PC-3 (cell line): ENCODE measurements at places on chromosomes 1 and 21.

GRCh38 chr1:159854693-159855192, 7.7 kb downstream of the VSIG8 start:
- peak; percentile 85 for DNase-seq
- H3K4me1 ChIP-seq = peaks cover 25% of the 10 kb centered on the region
- no peaks in the 10 kb centered on the region for H3K27me3 ChIP-seq
- no peaks in the 10 kb centered on the region for H3K36me3 ChIP-seq

- no peak overlapping the region for H3K27ac ChIP-seq
- H3K27me3 ChIP-seq = no peaks in the 10 kb centered on the region
Measured at GRCh38 chr1:220884981-220885918, 6.0 kb downstream of the HLX start.

- DNase-seq = peak; percentile 44
- H3K36me3 ChIP-seq = no peaks in the 10 kb centered on the region
- H3K4me1 ChIP-seq = no peaks in the 10 kb centered on the region
- no peak overlapping the region for H3K27ac ChIP-seq
- H3K27me3 ChIP-seq = peaks cover 74% of the 10 kb centered on the region
Measured at GRCh38 chr1:5620997-5621396, 371.2 kb downstream of the NPHP4 start.

GRCh38 chr1:200869753-200870391, 2.9 kb upstream of the GPR25 start:
- no peak for DNase-seq
- H3K36me3 ChIP-seq = no peaks in the 10 kb centered on the region
- H3K4me3 ChIP-seq = no peak overlapping the region
- H3K4me1 ChIP-seq = no peaks in the 10 kb centered on the region
- peaks cover 49% of the 10 kb centered on the region for H3K27me3 ChIP-seq

DNA sequence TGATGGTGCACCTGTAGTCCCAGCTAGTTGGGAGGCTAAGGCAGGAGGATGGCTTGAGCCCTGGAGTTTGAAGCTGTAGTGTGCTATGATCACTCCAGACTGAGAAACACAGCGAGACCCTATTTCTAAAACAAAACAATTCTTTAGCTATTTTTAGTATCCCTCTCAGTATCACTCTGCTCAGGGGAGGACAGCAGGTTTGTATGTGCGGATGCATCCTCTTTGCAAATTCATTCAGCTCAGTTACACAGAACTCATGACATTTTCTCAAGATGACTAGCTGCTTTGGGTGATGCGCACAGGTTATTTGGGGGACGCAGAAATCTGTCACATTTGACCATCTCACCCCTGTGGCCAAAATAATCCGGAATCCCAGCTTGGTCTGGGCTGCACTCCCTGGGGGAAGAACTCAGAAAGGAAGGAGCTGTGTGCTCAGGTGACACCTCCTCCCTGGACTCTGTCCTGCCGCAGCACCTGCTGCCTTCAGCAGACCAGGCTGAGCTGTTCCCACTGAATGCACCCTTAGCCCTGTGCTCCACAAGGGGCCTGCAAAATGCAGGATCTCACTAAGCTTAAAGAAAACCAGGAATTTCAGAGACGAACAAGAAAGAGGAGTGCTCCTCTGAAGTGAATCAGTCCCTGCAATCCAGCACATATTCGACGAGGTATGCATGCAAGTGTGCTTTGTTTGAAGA, 89.5 kb upstream of the PGBD5 start:
- no peak for DNase-seq
- no peak overlapping the region for H3K4me3 ChIP-seq
- no peak overlapping the region for H3K27ac ChIP-seq
- no peaks in the 10 kb centered on the region for H3K4me1 ChIP-seq
- H3K27me3 ChIP-seq = peaks cover 85% of the 10 kb centered on the region
- H3K36me3 ChIP-seq = no peaks in the 10 kb centered on the region

DNA sequence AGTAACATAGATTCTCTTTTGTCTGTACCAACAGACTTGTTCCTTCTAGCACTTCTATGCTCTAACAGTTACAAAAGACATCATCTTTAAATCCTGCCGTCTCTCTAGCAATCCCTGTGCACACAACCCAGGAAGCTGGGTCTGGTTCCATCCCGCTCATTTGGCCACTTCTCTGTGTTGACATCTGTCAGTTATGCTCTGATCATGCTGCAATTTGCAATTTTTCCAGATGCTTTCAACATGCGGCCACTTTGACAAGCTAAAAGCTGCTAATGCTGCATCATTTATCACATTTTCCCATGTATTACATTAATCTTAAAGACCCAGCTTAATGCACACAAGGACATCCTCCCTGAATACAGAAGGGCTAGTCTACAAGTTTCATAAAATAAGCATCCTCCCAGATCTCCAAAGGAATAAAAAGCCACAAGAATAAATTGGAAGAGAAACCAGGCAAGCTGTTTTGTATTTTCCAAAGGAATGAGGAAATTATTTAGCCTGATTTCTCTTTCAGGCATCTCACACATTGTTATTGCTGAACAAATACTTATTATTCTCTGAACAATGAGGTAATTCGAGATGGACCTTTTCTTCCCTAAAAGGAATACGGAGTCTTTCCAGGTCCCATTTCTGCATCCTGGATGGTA, 19.0 kb upstream of the LRRC52 start:
- no peaks in the 10 kb centered on the region for H3K4me1 ChIP-seq
- peaks cover 49% of the 10 kb centered on the region for H3K27me3 ChIP-seq
- H3K36me3 ChIP-seq = no peaks in the 10 kb centered on the region
- no peak for DNase-seq

DNA sequence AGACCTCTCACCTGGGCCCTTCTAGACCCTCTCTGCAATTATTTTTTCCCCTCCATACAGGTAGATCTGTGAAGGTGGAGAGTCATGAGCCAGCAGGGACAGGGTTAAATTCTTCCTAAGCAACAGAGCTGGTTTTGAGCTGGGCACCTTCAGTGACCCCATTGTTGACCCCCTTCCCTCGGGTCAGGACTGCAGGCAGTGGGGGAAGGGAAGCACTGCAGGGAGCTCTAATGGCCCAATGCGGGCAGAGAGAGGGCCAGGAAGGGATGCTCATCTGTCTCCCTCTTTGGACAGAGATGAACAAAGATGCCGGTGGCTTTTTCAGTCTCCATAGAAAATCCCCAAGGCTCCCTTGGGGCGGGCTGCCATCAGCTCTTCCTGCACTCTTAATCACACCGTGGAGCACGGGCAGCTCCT, 21.4 kb downstream of the SOX13 start:
- no peaks in the 10 kb centered on the region for H3K27me3 ChIP-seq
- no peak overlapping the region for H3K27ac ChIP-seq
- peaks cover 27% of the 10 kb centered on the region for H3K4me1 ChIP-seq
- DNase-seq = no peak

GRCh38 chr1:44377925-44378784, 23.1 kb upstream of the ERI3 start:
- no peak overlapping the region for H3K27ac ChIP-seq
- H3K36me3 ChIP-seq = no peaks in the 10 kb centered on the region
- no peaks in the 10 kb centered on the region for H3K27me3 ChIP-seq
- no peaks in the 10 kb centered on the region for H3K4me1 ChIP-seq
- peak; percentile 76 for DNase-seq

DNA sequence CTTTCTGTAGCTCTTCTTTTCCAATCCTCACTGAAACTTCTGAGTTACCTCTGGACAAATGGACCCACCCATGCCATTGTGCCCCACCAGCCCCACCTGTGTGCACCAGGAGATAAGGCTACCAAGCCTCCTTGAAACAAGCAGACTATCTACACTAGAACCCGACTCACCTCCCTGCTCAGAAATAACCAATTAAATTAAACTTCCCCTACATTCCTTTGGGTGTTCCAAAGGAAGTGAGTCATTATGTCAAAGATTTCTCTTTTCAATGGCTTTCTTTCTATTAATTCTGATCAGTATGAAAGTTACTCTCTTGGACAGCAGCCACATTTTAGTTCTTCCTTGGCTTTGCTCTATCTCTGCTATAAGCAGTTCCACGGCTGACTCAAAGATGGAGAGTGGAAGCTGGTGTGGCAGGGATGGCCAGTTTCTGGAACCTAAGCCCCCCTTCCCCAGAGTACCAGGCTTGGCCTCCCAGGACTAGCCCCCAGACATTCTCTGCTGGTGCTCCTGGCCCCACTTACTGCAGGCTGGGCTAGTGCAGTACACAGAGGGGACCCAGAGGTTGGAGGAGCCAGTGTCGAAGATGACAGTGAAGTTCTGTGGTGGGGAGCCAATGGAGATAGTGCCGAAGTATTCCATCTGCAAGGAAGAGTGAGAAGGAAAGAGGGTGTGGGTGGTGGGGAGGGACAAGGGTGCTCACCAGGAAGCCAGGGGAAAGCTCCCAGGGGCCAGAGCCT, 1.9 kb downstream of the CTSE start:
- no peak overlapping the region for H3K27ac ChIP-seq
- DNase-seq = peak; percentile 81
- no peak overlapping the region for H3K4me3 ChIP-seq
- peaks cover 26% of the 10 kb centered on the region for H3K4me1 ChIP-seq
- no peaks in the 10 kb centered on the region for H3K36me3 ChIP-seq
- no peaks in the 10 kb centered on the region for H3K27me3 ChIP-seq

- no peaks in the 10 kb centered on the region for H3K36me3 ChIP-seq
- H3K4me1 ChIP-seq = no peaks in the 10 kb centered on the region
- no peaks in the 10 kb centered on the region for H3K27me3 ChIP-seq
Measured at GRCh38 chr1:198423673-198424072, 116.8 kb downstream of the ATP6V1G3 start.

GRCh38 chr1:161177936-161178244, 583 bp upstream of the B4GALT3 start:
- DNase-seq = no peak
- peak overlapping the region; percentile 27 for H3K27ac ChIP-seq
- H3K36me3 ChIP-seq = peaks cover 22% of the 10 kb centered on the region; the same call in 1 of the 2 replicates
- H3K27me3 ChIP-seq = no peaks in the 10 kb centered on the region

- no peak overlapping the region for H3K4me3 ChIP-seq
- no peak overlapping the region for H3K27ac ChIP-seq
- peak; percentile 71 for DNase-seq
- peaks cover 30% of the 10 kb centered on the region for H3K4me1 ChIP-seq
Measured at GRCh38 chr1:85450832-85451231, 14.1 kb downstream of the DDAH1 start.

DNA sequence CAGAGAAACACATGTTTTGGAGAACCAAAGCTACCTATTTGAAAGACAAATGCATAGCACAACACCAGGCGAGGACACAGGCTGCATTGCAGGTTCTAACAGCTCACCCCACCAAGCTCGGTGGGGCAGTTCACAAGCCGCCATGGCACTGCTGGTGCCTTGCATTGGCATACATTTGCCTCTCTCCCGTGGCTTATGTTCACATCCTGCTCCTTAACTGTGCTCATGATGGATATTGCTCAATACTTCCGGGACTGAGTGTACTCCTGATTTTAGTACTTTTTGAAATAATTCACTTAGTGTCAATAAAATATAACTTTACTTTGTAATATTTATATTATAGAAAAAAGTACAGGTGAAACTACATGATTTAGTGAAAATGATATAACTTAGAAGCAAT, 1187.4 kb upstream of the NCAM2 start:
- H3K4me3 ChIP-seq = no peak overlapping the region
- H3K36me3 ChIP-seq = no peaks in the 10 kb centered on the region
- no peak overlapping the region for H3K27ac ChIP-seq
- no peak for DNase-seq
- H3K27me3 ChIP-seq = no peaks in the 10 kb centered on the region

DNA sequence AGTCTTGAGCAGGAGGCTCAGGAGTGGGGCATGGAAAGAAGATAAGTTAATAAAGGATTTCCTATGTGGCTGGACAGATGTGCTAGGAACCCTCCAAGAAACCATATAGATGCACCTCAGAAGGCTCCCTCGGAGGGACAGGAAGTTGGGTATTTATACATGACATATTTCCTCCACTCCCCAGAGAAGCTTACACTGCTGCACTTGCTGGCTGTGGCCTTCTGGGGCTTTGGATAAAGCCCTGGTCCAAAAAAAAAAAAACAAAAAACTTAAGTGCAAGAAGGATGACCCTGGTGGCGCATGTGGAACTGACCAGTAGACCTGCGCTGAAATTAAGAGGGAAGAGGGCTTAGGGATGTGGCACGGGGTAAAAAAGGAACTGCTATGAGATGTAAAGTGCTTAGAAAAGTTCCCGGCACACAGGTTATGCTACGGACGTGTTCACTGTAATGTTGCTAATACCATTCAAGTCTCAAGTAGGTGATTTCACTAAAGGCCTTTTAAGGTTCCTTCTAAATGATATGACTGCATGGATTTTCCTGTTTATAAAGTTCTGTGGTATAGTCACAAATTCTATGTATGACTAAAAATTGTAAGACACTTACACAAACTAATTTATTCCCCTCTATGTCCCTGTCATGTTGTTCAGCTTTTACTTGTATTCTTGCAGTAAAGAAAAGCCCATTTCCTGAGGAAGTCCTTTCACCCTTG, 253.6 kb downstream of the HMCN1 start:
- no peak overlapping the region for H3K27ac ChIP-seq
- DNase-seq = no peak
- no peaks in the 10 kb centered on the region for H3K27me3 ChIP-seq
- H3K4me1 ChIP-seq = no peaks in the 10 kb centered on the region
- H3K4me3 ChIP-seq = no peak overlapping the region

DNA sequence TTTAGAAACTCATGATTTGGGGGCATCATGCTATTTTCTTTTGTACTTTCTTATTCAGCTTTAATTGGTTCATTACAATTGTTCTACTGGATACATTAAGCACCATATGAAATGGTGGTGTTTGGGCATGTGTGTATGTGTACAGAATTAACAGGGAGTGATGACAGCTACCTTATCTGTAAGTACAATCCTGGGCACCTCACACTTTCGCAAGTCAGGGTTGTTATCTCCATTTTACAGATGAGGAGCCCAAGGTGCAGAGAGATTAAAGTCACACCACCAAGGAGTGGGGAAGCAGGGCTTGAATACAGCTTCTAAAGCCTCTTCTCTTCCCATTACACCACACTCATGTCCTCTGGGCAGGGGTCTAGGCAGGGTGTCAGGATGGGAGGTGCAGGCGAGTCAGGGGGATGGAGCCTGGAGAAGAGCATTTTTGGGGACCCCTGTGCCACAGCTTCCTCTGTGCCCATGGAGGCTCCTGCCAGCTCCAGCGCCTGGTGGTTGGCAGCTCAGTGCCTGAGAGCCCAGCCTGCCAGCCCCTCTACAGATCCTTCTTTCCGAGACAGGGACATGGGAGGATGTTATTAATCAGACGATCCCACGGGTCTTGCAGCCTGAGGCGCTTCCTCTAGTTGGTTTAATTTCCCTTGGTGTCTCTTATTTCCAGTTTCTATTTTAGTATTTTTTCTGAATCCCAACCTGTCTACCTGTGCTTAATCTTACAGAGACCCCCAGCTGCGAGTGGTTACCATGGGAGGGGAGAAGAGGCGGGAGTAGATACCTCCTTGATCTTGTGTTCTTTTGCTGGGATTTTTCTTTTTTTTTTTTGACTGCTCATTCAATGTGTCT, 126.2 kb upstream of the CD34 start:
- H3K27ac ChIP-seq = no peak overlapping the region
- no peaks in the 10 kb centered on the region for H3K27me3 ChIP-seq
- no peak for DNase-seq
- no peaks in the 10 kb centered on the region for H3K4me1 ChIP-seq
- H3K4me3 ChIP-seq = no peak overlapping the region

DNA sequence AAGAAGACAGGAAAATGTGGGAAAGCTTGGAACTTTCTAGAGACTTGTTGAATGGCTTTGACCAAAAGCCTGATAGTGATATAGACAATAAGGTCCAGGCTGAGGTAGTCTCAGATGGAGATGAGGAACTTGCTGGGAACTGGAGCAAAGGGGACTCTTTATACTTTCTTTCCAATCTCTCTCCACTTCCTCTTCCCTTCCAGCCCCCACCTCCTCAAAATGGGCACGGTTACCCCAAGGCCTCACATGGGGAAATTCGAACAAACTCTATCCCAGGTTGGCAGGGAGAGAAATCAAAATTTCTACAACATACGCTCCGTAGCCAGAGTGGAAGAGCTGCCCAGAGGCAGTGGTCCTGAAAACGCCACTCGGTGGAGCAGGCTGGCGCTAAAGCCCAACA, 15.2 kb downstream of the PPT1 start:
- no peak overlapping the region for H3K27ac ChIP-seq
- H3K27me3 ChIP-seq = no peaks in the 10 kb centered on the region
- no peak for DNase-seq
- H3K36me3 ChIP-seq = peaks cover 43% of the 10 kb centered on the region
- no peak overlapping the region for H3K4me3 ChIP-seq
